ENCODE measurements at places on chromosomes 7 and 10. TPM values are rescaled to one million over a fixed set of nuclear protein-coding genes. Genes with fewer than 3 reads are reported as not detected.

- peak overlapping the region; percentile 11 for H3K4me3 ChIP-seq
- peaks cover 26% of the 10 kb centered on the region for H3K4me1 ChIP-seq
- H3K27me3 ChIP-seq: peaks cover 2% of the 10 kb centered on the region
- no peaks in the 10 kb centered on the region for H3K36me3 ChIP-seq
Measured at GRCh38 chr7:142303650-142304049, 45.8 kb upstream of the PRSS58 start.

DNA sequence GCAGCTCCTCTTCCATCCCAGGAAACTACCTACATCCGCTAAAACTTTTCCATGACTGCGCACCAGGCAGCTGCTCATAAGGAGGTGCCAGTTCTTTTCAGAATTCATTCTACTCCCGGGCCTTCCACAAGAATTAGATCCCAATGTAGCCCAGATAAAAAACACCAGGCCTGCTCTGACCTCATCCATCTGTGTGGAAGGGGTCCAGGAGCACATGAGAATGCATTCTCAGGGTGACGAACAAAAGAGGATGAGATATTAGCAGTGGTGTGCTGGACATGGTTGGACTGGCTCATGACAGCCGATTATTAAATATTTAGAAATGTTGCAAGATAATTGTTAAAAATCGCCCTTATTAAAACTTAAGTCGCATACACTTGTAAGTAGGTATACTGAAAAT lies 43.2 kb upstream of the STEAP1B start:
- H3K4me1 ChIP-seq: no peaks in the 10 kb centered on the region
- H3K27ac ChIP-seq: no peak overlapping the region
- DNase-seq: no peak
- peaks cover 40% of the 10 kb centered on the region for H3K27me3 ChIP-seq

DNA sequence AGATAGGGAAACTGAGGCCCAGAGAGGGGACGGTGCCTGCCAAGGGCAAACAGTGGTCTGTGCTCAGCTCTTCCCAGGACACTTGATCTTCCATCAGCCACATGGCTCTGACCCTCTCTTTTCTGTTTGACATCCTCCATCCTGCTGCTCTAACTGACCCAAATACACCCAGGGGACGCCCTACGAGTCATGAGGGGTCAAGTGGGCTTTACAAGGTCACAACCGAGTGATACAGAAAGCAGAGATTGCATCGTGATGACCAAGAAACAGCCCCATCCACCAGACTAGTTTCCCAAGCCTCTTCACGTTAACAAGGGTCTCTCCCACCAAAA lies 131.2 kb upstream of the UNC5B start:
- H3K4me1 ChIP-seq: no peaks in the 10 kb centered on the region
- no peaks in the 10 kb centered on the region for H3K36me3 ChIP-seq
- no peak overlapping the region for H3K27ac ChIP-seq

DNA sequence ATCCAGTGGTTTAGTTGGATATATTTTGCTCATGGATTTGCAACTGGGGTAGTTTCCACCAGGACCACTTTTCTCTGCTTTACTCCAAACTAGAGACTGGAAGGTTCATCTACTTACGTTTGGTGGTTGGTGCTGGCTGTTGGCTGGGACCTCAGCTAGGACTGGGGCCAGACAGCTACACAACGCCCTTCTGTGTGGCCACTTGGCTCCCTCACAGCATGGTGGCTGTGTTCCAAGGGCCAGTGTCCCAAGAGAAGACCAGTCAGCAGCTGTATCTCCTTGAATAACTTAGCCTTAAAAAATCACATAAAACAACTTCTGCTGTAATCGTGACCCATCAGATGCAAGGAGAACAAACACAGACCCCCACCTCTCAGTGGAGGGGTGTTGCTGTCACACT lies 4.2 kb upstream of the KCNH2 start:
- DNase-seq: no peak
- no peak overlapping the region for H3K4me3 ChIP-seq
- no peak overlapping the region for H3K27ac ChIP-seq

GRCh38 chr7:24898691-24899090 lies 81.3 kb downstream of the OSBPL3 start:
- H3K27ac ChIP-seq: no peak overlapping the region
- H3K4me3 ChIP-seq: peak overlapping the region; percentile 0
- no peaks in the 10 kb centered on the region for H3K27me3 ChIP-seq

GRCh38 chr7:24510759-24511158 lies 62.5 kb upstream of the PALS2 start:
- H3K36me3 ChIP-seq: no peaks in the 10 kb centered on the region
- no peak overlapping the region for H3K27ac ChIP-seq
- H3K27me3 ChIP-seq: peaks cover 2% of the 10 kb centered on the region
- H3K4me3 ChIP-seq: no peak overlapping the region

GRCh38 chr10:27833792-27834191 lies 88.2 kb upstream of the MKX start:
- H3K4me3 ChIP-seq: no peak overlapping the region
- H3K36me3 ChIP-seq: no peaks in the 10 kb centered on the region
- no peak overlapping the region for H3K27ac ChIP-seq
- H3K4me1 ChIP-seq: peaks cover 2% of the 10 kb centered on the region
- no peak for DNase-seq

Gene GFRA1
- not detected for total RNA-seq
